ENCODE measurements at places on chromosomes 2 and 18. TPM values are rescaled to one million over a fixed set of nuclear protein-coding genes. Genes with fewer than 3 reads are reported as not detected.

DNA sequence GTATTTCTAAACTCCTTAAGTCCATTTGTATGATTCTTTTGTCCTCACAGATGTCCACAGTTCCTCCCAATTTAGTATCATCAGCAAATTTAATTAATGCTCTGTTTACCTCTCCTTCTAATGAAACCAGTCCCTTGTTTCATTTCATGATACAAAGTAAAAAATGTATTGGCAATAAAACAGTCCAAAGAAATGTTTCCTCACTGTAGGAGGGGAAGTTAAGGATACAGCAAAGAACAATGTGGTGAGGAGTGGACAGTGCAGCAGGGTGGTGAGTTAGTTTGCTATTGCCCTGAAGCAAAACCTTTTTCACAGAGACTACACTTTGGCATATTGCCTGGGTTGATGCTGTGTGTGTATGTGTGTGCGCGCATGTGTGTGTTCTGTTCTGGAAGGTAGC, 401.5 kb downstream of the ARHGAP15 start:
- DNase-seq = no peak

DNA sequence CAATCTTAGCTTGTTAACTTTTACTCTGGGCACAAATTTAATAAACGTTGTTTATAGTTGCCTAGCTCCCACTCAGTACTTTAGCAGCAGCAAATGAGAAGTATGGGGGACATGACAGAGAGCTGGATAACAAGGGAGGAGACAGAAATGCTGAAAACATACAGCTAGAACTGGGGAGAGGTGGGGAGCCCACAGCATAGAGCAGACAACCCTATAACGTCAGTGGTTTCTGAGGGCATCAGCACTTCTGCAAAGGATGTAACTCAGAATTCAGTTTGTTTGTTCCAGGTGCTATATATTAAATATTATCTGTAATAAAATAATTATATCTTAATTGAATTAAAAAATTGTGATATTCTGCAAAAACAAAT, 1098.7 kb upstream of the FANCL start:
- no peak for DNase-seq

The CD8A gene
- 3.4 TPM for total RNA-seq

DNA sequence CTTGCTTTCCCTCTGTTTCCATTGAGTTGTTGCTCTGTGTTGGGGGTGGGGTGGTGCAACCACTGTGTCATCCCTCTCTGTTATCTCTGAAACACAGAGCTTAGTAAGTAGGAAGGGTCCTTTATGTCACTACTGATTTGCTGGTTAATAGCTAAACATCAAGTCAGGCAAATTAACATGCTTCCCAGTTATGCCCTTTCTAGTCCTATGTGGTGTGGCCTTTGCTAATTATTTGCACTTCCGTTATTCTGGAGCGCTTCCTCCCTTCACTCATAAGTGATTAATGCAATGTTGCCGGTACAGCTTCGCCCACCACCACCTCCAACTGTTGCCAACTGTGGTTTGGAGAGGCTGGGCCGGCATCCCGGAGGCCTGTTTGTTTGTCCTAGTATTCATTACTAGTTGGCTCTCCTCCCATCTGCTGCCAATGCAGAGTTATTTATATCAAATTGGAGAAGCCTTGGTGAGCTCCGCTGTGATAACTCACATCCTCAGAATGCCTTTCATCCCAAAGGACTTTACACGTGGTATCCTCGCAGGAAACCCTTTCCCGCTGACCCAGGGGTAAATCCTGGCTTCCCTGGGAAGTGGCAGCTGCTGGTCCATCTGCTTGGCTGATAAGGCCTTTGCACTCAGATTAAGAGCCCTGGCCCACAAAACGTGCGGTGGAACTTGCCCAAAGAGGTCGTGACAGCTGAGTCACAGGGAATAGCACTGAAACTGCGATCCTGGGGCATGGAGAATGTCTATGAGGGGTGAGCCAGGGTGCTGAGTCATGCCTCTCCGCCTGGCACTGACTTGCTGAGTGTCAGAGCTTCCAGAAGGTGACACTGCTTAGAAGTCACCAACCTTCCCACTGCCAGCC, 72.0 kb upstream of the ZCCHC2 start:
- peak; percentile 77 for DNase-seq

GRCh38 chr2:23624378-23624777, 239.4 kb downstream of the KLHL29 start:
- no peak for DNase-seq

- DNase-seq = no peak
These were observed 630.7 kb upstream of the HS6ST1 start for GRCh38 chr2:128949360-128949759.

The DLX1 gene
- total RNA-seq = 0.68 TPM

DNA sequence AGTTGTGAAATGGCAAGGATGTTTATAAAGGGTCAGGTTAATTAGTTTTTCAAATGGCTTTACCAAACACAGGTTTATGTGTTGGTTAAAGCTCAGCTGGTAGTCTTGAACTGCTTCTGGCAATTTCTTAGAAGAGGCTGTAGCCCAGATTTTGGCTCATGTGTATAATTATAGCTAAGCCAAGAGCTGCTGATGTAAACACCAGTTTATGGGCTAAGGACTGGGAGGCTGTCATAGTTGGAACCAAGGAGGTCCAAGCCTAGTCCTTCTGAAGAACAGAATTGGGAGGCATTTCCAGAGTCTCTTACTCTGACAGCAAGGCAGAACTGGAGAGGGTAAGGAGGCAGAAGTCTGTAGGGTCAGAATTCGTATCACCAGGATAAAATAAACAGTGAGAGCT, 25.4 kb downstream of the UBE2E3 start:
- DNase-seq = no peak

- DNase-seq = no peak
These were observed 53.8 kb downstream of the MAP4K4 start for GRCh38 chr2:101751276-101751815.

The PLA2R1 gene
- 28.7 TPM for total RNA-seq

DNA sequence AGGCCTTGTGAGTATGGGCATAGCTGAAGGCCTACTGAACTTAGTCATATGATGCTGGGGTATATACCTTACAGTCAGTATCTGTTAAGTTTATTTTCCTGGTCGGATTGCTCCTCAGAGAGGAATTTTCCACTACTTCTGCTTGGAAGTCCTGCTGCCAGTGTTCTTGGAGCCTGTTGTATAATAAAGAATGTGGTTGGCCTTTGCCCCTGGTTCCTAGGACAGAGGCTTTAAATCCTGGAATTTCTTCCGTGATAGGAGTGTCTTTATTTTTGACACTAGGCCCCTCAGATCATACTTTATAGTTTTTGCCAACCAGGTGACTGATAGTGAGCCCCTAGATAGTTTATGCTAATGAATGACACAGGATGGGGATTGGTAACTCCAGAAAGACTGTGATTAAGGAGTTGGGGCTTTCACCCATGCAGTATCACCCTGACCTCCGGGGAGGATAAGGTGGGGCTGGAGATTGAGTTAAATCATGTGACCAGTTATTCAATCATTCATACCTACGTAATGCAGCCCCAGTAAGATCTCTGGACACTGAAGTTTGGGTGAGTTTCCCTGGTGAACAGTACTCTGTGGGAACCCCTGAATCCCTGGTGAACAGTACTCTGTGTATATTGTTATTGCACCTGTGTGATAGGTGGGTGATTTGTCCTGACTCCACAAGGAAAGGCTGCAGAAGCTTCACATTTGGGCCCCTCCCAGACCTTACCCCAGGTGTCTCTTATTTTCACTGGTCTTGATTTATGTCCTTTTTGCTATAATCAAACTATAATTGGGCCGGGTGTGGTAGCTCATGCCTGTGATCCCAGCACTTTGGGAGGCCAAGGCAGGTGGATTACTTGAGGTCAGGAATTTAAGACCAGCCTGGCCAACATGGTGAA, 56.9 kb downstream of the COMMD1 start:
- DNase-seq = no peak

The ZC3H6 gene
- total RNA-seq = 10.6 TPM

The DOK6 gene
- 2.1 TPM for total RNA-seq

DNA sequence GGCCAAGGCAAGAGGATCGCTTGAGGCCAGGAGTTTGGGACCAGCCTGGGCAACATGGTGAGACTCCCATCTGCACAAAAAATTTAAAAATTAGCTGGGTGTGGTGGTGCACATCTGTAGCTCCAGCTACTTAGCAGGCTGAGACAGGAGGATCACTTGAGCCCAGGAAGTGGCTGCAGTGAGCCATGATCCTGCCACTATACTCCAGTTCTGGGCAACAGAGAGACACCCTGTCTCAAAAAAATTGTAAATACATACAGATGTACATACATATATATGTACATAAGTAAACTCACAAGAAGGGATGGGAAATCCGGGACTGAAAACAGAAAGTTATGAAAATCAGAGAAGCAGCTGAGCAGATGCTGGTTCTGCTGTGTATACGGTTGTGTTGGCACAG, 29.6 kb upstream of the TAF4B start:
- no peak for DNase-seq

The UGT1A3 gene
- not detected for total RNA-seq

DNA sequence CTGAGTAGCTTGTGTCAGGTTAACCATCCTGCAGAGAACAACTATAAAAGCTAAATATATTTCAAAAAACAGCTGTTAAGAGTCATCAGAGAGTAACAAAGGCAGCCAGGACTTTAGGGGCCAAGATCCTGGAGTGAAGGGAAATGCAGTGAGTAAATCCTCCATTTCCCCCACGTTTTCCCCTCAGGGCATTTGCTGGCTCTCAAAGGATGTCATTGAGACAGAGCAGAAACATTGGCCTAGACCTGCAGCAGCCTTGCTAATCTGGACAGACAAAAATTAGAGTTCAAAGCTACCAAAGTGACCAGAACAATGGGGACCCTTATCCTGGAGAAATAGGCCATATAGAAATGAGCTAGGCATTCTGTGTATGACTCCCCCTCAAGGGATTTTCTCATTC, 21.1 kb upstream of the KLHL29 start:
- no peak for DNase-seq

- DNase-seq = no peak
These were observed 133.8 kb downstream of the MEIS1 start for GRCh38 chr2:66568650-66569300.

GRCh38 chr2:218956039-218956438, 3.4 kb upstream of the CDK5R2 start:
- DNase-seq = no peak

The NT5C1B gene
- not detected for total RNA-seq

- DNase-seq = no peak
These were observed 44.4 kb downstream of the PTPN2 start for GRCh38 chr18:12839526-12840196.

- no peak for DNase-seq
These were observed 4.2 kb downstream of the PXDN start for GRCh38 chr2:1739961-1740715.

The TWIST2 gene
- 62.1 TPM for total RNA-seq

DNA sequence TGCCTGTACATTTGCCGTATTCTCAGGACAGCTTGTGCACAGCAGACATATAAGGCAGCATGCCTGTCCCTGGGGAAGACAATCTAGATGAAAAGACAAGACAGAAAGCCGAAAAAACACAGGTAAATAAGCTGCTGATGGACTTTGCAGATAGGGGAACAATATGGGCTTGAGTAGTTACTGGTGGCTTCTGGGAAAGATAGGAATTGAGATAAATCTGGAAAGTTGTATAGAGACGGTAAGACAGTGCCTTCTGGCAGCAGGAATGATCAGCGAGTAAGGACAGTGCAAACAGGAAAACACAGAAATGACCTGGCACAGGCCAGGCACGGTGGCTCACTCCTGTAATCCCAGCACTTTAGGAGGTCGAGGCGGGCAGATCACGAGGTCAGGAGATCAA, 70.2 kb downstream of the FAM124B start:
- no peak for DNase-seq

The NYAP2 gene
- not detected for total RNA-seq

The ANKRD53 gene
- total RNA-seq = 4.6 TPM

DNA sequence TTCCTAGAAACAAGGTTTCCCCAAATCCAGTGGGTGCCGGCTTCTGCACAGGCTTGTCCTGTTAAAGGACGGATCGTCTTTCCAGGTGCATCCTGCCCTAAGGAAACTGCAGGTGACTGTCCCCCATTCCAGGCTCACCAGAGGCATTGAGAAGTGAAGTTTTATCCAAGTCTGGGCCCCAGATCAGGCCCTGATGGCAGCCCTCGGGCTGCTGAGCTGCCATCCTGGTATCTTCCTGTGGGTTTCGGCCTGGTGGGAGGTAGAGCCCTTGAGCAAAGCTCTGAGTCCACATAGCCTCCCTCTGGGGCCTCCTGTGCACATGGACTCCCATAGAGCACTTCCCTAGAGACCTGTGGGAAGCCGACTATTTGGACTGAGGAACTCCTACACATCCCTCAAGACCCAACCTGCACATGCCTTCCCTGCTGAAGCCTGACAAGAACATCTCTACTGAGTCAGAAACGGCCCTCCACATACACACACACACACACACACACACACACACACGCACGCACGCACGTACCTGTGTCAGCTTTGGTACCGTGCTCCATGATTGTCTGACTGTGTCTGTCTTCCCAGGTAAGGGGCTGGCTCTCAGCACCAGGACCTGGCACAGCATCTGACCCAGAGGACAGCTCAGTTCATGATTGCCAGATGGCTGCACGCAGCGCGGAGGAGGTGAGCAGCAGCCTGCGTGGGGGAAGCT, 16.4 kb downstream of the TNS1 start:
- no peak for DNase-seq

DNA sequence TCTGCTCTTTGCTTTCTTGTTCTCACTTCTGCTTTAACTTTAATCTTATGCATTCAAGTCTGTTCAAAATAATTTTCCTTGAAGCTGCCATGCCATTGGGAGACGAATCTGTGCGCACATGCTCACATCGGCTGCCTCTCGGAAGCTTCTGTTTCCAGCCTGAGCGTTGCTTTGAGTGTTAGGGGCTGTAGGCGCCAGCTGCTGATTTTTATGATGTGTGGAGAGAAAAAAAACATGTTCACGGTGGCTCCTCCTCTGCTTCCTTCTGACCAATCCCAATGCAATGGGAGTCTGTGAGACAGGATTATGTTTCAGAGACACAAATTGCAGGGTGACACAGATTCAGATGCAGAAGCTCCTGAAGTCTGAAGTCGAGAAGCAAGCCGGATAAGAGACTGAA, at the start of gene MC4R:
MC4R (minus strand) TSS at position 180 of the 400 bp plus-strand sequence. CDS start 426 bp downstream, outside the sequence.
- no peak for DNase-seq

The ALLC gene
- total RNA-seq = not detected

The ALPP gene
- total RNA-seq = not detected

GRCh38 chr2:109277406-109277805, 148.4 kb downstream of the SH3RF3 start:
- DNase-seq = no peak

- no peak for DNase-seq
These were observed 47.7 kb upstream of the TMEM247 start for GRCh38 chr2:46431481-46432235.

DNA sequence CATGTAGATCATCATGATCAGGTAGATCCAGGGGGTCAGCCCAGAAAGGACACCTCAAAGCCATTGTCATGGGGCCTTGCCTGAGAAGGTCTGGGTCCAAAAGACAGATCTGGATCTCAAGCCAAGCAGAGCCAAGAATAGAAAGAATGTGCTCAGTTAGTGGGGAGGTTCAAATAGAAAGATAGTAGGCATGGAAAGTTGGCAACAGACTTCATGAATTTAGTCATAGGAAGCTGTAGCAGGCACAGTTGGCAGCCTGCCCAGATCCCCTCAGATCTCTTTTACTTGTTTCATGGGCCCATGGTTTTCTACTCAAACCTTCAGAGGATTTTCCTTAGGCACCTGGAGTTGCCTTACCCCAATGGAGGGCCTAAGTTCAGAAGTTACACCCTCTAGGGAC, 767.0 kb downstream of the SLC4A3 start:
- DNase-seq = no peak

The RAD51AP2 gene
- not detected for total RNA-seq

The HRH4 gene
- total RNA-seq = not detected

The PDE1A gene
- total RNA-seq = 31.7 TPM

GRCh38 chr2:110800611-110801402, 68.4 kb downstream of the ACOXL start:
- no peak for DNase-seq

The RPRM gene
- total RNA-seq = not detected

The RTKN gene
- total RNA-seq = 25.6 TPM

Measured in thoracic aorta (tissue), 2 donors.